NCI-H1048 (cell line): ENCODE measurements at places on chromosomes 6 and 20.
A peak's percentile ranks its signal among the peaks of the same experiment; 100 is the strongest.

DNA sequence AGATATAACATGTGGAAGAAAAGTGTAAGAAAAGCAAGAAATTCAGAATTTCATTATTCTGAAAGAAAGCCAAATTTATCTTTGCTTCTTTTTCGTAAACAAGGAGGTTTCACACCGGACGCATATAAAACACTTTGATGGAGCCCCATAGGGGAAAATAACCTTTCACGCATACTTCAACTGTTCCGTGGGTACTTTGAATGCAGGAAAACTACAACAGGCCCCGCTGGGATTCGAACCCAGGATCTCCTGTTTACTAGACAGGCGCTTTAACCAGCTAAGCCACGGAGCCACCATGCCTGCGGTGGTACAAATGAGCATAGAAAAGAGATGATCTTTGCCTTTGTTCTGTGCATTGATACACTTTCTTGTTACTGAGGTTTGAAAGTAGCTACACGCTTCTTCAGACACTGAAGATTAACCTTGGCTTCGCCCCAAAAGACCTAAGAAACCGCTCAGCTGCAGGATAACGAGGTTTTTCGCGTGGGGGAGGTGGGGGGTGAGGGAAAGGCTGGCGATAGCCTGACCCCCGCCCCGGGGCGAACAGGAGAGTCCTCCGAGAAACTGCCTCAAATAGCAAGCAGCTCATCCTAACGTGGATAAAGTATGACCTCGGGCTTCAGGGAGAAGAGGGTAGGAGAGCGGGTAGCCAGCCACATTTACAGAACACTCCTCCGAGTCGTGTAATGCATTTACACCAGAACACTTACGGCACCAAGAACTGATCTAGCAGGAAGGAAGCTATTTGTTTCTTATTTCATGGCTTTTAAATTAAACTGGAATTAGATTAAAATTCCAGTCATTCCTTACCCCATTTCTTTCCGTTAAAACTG lies 5.3 kb upstream of the HMGN4 start:
- peak; percentile 72 for DNase-seq

- no peak for DNase-seq
Observed at GRCh38 chr6:130259140-130259539, 36.4 kb upstream of the SAMD3 start.

GRCh38 chr20:24448170-24448569 lies 21.3 kb upstream of the SYNDIG1 start:
- DNase-seq: no peak

DNA sequence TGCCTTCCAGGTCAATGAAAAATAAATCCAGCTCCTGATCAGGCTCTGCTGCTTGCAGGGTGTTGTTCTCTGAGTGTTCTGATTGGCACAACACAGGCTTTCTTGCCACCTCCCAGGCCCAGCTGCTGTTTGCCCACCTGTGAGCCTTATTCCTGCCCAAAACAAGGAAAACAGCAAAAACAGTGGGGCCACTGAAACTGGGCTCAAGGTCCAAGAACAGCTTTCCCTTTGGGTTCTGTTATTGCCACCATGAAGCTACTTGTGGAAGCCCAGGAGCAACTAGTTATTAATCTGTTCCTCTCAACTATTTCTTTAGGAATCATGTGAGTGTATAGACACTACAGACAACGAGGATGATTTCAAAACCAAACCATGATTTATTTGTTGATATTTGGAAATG lies 159.1 kb downstream of the PLCB1 start:
- no peak for DNase-seq

DNA sequence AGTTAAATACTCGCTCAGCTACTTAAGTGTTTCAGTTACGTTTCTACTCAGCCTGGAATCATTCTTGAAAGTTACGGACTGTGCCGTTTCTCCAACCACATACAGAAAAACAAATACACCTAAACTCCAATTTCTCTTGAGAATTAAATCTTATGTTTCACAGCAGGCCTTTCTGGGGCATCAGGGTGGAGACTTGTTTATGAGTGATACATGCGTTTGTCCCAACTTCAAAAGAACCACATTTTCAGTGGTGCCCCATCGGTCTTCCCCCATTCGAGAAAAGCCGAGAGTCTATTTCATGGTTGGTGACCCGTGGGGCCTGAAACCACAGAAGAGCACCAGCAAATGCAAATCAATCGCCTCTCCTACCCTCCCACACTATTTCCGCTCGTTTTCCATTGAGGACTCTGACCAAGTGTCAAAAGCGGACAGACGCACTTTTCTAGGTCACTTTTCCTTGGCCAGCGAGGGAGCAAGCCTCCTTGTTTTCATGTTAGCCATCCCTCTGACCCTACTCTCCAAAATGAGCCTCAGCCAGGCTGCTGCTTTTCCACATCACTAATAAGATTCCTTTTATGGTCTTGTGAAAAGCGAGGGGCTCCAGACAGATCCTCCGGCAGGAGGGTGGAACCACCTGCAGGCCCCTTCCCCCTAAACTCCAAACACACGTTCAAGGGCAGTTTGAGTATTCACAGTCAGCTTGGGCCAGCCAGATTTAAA lies 3.1 kb downstream of the JAG1 start:
- DNase-seq: no peak

- DNase-seq: no peak
Observed at GRCh38 chr6:81480139-81480538, 272.3 kb downstream of the TENT5A start.

- no peak for DNase-seq
Observed at GRCh38 chr20:38940644-38941043, 14.4 kb downstream of the FAM83D start.

- DNase-seq: no peak
Observed at GRCh38 chr6:154257067-154257466, 99.5 kb downstream of the IPCEF1 start.

DNA sequence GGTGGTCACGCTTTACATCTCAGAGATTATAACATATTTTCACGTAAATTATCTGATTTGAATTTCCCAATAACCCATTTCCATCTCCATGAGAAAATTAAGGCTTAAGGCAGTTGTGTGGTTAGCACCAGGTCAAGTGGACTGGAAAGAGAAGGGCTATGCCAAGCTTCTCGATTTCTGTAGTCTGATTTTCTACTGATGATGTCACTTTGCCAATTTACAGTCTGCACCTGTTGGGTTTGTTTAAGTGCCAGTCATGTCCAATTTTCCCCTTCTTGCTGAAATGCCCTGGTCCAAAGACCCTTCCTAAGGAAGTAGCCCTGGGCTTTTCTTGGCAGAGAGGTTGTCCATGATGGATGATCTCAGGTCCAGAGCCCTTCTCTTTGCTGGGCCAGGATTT lies 562.3 kb upstream of the BTBD3 start:
- no peak for DNase-seq

GRCh38 chr6:132760256-132760655 lies 2.6 kb upstream of the VNN2 start:
- no peak for DNase-seq

GRCh38 chr20:59364611-59365010 lies 64.2 kb downstream of the EDN3 start:
- DNase-seq: no peak

DNA sequence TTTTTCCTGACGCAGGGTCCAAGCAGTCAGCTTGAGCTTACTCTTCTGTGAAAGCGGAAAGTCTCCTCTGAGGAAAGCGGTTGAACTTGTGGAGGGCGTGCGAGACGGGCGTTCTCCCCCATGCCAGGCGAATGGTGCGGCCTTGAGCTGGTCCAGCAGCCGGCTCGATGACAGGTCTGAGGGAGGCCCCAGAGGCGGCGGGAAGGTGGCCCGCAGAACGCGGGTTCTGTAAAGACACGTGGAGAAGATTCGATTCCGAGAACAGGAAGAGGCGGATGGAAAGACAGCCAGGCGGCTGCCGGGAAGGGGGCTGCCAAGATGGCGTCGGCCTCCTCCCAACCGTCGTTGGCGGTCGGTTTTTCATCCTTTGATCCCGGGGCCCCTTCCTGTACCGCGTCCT lies 75.6 kb upstream of the TXNDC5 start:
- no peak for DNase-seq

GRCh38 chr6:165611294-165611693 lies 51.7 kb downstream of the PDE10A start:
- DNase-seq: no peak

GRCh38 chr6:83908813-83909212 lies 49.3 kb downstream of the CYB5R4 start:
- DNase-seq: no peak

DNA sequence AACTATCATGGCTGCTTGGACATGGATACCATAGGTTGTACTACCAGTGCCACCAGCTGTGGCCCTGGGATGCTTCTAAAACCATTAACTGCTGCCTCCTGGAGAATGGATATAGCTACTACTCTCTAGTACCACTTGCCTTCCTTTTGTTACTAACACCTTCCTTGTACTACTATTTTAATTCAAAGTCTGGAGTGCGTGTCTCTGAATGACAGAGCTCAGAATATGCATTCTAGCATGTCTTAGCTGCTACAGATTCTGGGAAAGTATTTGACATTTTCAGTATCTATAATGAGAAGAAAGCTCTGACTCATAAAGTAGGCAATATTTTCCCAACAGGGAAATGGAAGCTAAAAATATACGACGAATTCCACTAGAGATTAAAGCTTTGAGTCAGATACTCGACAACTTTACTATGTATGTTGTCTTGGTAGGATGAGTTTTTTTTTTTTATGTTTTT lies 112.3 kb downstream of the PFDN4 start:
- DNase-seq: no peak

DNA sequence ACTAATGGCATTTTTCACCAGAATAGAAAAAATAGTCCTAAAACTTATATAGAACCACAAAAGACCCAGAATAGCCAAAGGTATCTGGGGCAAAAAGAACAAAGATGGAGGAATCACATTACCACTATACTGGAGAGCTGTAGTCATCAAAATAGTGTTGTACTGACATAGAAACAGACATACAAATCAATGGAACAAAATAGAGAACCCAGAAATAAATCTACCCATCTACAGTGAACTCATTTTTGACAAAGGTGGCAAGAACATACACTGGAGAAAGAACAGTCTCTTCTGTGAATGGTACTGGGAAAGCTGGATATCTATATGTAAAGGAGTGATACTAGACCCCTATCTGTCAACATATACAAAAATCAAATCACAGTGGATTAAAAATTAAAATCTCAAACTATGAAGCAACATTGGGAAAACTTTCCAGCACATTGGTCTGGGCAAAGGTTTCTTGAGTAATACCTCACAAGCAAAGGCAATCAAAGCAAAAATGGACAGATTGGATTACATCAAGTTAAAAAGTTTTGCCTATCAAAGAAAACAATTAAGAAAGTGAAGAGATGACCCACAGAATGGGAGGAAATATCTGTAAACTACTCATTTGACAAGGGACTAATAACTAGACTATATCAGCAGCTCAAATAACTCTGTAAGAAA lies 120.5 kb downstream of the MEI4 start:
- no peak for DNase-seq

DNA sequence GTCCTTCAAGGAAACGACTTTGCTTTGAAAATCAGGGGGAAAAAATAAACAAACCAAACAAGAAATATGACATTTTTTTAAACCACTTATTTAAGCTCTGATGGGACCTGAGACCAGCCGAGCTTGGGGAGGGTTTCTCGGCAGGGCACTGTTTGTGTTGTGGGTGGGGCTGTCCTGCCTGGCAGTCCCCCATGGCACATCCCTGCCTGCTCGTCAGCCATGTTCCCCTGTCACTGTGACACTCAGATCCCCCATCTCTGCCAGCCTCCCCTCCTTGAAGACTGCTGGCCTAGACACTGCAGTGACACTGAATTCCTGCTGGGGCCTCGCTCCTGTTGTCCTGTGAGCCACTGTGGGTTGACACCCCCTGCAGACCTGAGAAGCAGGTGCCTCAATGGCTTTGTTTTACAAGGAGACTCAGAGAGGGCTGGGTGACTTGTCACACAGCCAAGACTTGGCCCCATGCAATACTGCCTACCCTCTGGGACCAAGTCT lies 95.1 kb upstream of the PTPN1 start:
- DNase-seq: no peak

DNA sequence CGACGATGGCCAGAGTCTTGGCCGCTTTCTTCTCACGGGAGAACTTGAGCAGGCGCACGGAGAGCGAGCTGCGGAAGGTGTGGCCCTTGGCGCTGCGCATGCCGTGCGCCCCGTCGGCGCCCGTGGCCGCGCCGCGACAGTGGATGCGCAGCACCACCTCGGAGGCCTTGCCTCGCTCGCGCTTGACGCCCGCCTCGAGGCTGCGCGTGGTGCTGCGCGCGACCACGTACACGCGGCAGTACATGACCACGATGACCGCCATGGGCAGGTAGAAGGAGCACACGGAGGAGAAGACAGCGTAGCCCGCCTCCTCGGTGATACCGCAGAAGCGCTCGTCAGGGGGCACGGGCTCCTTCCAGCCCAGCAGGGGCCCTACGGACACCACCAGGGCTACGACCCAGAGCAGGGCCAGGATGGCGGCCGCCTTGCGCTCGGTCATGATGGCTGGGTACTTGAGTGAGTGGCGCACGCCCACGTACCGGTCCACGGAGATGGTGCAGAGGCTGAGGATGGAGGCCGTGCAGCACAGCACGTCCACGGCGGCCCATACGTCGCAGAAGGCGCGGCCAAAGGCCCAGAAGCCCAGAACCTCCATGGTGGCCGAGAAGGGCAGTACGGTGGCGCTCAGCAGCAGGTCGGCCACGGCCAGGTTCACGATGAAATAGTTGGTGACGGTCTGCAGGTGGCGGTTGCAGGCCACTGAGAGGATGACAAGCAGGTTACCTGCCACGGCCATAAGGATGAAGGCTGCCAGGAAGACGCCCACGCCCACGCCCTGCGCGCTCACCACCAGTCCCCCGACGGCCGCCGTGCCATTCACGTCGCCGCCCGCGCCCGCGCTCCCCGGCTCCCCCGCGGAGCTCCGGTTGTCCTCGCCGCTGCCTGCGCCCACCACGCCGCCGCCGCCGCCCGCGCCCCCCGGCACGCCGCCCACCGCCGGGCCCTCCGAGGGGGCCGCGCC lies 232.8 kb upstream of the RNF24 start:
- no peak for DNase-seq

DNA sequence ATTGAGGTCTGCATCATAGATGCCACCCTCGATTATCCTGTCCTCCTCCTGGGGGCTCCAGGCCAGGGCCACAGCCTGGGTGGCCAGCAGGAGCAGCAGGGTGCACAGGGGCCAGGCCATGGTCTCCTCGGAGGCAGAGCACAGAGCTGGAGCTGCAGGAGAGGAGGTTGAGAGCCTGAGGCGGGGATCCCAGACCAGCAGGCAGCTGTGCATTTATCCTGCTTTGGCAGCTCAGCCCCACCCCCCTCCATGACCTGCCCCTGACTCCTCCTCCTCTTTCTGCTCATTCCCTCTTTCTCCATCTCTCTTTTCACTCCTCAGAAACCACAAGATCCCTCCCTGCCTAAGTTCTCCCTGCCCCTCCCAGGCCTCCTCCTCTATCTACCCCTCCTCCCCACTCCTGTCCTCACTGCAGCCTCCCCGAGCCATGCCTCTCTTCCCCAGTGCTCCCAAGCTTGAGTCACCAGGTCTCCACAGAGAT lies at the start of gene CST2:
TSS of gene CST2 (minus strand) at position 189 of the 481 bp plus-strand sequence. CDS start at position 120, 69 bp downstream.
- DNase-seq: no peak

GRCh38 chr6:98578016-98578415 lies 256.4 kb upstream of the POU3F2 start:
- DNase-seq: no peak
